ENCODE measurements at places on chromosomes 2 and 18.

DNA sequence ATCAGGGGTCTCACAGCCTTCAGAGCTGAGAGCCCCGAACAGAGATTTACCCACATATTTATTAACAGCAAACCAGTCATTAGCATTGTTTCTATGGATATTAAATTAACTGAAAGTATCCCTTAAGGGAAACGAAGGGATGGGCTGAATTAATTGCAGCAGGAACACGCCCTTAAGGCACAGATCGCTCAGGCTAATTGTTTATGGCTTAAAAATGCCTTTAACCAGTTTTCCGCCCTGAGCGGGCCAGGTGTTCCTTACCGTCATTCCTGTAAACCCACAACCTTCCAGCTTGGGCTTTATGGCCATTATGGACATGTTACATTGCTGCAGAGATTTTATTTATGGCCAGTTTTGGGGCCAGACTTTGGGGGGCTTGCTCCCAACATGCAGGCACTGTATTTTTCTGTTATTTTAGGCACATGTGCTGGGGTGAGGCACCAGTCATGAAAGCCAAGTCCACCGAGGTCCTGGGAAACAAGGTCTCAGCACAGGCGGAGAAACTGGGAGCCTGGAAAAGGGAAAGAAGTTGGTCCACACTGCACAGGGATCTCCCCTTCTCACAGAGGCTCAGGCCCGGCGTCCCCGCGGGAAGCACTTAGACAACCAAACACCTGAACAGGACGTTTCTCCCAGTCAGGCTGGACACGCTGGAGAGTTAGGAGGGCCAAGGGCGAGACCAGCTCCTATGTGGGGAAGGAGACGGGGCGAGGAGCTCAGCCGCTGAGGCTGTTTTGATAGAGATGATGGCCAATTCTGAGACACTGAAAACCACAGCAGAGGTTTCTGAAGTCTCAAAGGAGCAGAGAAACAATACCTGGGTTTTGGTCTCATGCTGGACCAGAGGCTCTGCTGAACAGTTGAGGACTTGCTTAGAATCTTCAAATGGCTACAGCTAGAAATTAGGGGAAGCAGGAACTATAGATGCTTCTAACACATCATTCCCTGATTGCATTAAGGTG, 86.7 kb downstream of the TMEM18 start:
- DNase-seq: no peak

DNA sequence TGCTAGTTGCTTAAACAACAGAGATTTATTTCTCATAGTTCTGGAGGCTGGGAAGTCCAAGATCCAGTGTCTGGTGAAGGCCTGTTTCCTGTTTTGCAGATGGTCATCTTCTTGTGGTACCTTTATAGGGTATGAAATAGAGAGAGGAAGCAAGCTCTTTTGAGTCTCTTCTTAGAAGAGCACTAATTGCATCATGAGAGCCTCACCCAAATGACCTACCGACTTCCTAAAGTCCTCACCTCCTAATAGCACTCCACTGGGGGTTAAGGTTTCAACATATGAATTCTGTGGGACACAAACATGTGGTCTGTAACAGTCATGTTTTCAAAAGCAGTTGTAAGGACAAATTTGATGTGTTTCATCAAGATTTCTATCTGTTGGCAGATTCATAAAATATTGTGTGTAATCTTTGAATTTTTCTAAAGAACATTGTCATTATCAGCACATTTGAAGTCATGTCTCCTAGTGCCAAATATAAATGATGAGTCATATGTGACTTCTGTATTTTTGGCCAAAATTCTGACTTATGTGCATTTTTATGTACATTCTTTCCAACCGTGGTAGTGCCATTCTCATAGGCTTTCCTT, 45.3 kb downstream of the CD28 start:
- DNase-seq: no peak

GRCh38 chr18:23183411-23184150, 48.3 kb downstream of the CABLES1 start:
- DNase-seq: no peak

GRCh38 chr2:70140791-70141211, 50.0 kb downstream of the C2orf42 start:
- DNase-seq: no peak

GRCh38 chr18:32200766-32201165, 10.9 kb downstream of the MEP1B start:
- no peak for DNase-seq

DNA sequence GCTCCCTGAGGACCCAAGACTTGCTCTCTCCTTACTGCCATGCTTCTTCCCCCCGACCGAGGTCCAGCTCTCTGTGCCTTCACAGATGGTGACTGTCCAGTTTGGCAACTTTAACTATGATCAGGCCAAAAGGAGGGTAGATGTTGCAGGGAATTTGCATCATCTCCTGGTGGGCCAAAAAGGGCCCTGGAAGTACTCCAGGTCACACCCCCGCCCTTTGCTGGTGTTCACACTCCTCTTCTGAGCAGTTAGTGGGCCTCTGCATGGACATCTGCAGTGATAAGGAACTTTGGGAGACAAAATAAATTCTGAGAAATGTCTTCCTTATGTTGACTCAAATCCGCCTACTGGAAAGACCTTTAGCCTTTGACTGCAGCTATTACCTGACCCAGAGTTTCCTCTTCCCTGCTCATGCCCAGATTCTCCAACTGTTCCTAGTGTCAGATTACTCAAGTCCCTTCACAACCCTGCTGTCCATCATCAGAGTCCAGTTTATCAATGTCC, 234.4 kb downstream of the LOXHD1 start:
- DNase-seq: no peak

- DNase-seq: no peak
Measured at GRCh38 chr2:236658974-236659757, 89.5 kb downstream of the ACKR3 start.

- no peak for DNase-seq
Measured at GRCh38 chr2:180907731-180908130, 72.7 kb upstream of the UBE2E3 start.

DNA sequence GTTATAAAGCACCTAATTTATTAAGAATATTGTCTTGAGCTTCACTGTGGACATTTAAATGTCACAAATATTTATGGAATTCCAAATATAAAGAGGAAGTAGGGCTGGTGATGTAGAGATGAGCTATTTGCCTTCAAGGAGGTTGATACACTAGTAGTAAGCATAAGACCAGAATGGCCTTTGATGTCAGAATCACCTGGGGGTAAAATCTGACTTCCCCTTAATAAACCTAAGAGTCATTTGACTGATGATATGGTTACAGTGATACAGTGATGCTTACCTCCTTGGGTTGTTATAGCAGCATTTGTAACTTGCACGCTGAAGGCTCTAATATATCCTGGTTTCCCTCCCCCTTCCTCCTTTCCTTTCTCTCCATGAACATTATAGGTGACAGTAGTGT, 143.7 kb downstream of the CERS6 start:
- no peak for DNase-seq

DNA sequence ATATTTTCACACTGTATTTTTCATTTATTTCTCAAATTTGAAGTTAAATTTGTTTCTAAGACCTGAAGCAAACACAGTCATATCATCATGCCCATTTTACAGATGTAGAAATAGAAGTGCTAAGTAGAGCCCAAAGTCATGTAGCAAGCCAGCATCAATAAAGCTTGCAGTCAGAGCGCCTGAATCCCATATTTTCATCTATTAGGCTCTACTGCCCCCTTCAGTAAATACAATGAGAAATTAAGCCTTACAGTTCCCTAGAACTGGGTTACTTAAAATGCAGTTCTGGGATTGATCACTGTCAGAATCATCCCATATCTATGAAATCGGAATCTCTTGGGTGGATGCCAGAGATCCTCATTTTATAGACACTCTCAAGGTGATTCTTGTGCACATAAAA, 419.9 kb downstream of the TGIF1 start:
- DNase-seq: no peak

- no peak for DNase-seq
Measured at GRCh38 chr2:156199588-156199987, 132.9 kb downstream of the NR4A2 start.

GRCh38 chr2:131577812-131578211, 50.1 kb downstream of the CCDC74A start:
- DNase-seq: no peak

- no peak for DNase-seq
Measured at GRCh38 chr2:101130081-101130480, 21.1 kb downstream of the TBC1D8 start.

- no peak for DNase-seq
Measured at GRCh38 chr18:261398-262073, 6.3 kb downstream of the THOC1 start.

DNA sequence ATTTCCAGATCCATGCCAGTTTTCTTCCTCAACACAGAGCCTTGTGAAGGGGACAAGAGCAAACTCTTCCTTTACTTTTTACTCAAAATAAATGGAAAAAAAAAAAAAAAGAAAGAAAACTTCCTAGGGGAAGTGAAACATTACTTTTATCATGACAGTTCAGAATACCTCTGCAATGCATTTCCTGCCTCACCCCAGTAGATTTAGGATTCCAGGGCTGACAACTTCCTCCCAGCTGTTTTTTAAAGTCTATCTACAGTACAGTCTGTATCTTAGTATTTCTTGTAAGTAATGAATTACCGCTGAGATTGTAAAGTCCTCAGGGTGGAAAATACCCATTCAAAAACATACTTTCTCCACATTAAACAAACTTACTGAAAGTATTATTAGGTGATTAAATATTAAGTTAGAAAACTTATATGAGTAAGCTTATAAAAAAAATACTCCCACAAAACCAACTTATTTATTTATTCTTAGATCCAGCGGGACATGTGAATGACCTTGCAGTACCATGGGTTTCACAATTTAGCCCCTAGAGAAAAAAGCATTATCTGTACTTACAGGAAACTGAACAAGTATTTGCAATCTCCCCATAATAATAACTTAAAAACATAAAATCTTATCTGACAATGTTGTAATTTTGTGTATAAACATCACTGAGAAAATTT, 117.7 kb downstream of the RBMS1 start:
- no peak for DNase-seq

GRCh38 chr2:7774481-7774880, 857.3 kb downstream of the RNF144A start:
- no peak for DNase-seq

GRCh38 chr2:95272299-95272751, 1.9 kb upstream of the PROM2 start:
- DNase-seq: no peak

- DNase-seq: no peak
Measured at GRCh38 chr2:240871071-240871958, 2.7 kb downstream of the AGXT start.

Data from stimulated activated CD8-positive, alpha-beta memory T cell treated with anti-CD3 and anti-CD28 coated beads, Interleukin-4, amount 100 ng/mL, for 1 hour (primary cell).